ENCODE measurements at places on chromosomes 7 and 10.

- peak; percentile 36 for DNase-seq
Observed at GRCh38 chr7:93941945-93942344, 20.4 kb downstream of the GNG11 start.

- peak; percentile 45 for DNase-seq
Observed at GRCh38 chr10:111076682-111077478, at the start of gene ADRA2A. Gene ADRA2A (plus strand): TSS chr10:111077029. CDS start chr10:111077997, 968 bp downstream.

GRCh38 chr10:4437791-4438190 lies 388.2 kb upstream of the AKR1E2 start:
- no peak for DNase-seq

DNA sequence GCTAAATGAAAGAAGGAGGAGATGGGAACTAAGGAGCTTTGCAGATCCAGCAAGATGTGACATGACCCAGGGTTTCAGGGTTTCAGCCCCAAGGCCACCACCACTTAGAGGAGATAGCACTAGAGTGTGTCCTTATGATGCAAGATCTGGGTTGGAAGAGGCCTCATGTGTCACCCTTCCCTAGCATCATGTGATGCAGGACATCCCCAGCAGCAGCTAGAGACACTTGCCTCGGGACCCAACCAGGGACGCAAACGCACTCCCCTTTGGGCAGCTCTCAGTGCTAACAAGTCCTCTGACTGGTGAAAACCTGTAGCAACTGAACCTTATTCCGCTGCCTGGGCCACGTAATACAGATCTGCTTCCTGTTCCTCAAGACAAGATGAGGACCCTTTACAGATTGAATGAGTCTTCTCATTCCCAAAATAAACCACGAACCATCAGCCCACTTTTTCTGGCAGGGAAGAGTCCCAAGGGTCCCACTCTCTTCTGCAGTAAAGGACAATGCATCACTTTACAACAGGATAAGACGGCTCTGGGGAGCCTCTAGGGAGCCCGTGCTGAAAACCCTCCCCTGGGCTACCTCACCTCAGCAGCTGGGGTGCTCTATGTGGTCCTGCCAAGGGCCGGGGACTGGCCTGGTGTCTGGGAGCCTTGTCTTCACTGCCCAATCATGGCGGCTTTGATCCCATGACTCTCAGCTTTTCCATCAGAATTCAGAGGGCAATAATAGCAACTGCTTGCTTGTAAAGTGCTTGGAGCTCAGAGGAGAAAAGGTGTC lies 44.8 kb upstream of the GDF10 start:
- DNase-seq = no peak

DNA sequence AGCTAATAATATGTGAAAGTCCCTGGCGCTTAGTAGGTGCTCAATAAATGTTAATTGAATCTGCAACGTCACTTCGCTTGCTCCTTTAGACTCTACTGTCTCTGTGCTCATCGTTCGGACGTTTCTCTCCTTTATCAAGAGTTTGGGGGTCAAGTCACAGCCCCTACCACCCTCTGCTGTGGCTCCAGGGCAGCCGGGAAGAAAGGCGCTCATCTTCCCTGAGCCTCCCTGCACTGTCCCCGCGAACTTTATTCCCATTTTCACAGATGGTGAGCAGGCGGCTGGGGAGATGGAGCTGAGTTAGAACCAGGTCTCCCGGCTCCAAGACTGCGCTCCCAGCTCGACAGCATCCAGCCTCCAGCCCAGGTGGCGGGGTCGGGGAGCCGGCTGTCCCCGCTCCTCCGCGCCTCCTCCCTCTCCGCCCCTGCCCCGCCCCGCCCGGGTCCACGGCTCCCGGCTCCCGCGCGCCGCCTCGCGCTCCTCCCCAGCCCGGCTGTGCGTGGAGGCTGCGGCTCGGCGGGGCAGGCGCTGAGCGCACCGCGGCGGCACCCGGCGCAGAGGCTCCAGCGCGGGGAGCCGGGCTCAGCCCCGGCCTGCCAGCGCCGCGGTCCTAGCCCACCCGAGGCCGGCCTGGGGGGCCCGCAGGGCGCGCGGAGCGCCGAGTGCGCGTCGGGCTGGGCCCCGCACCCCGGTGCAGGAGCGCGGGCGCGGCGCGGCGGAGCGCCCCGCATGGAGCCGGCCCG lies at the start of gene CLEC2L:
Gene CLEC2L (plus strand): TSS at position 487 of the 743 bp plus-strand sequence. CDS start 243 bp downstream, at position 730.
- no peak for DNase-seq

GRCh38 chr10:29063806-29064644 lies 224.8 kb upstream of the LYZL1 start:
- peak; percentile 53 for DNase-seq

DNA sequence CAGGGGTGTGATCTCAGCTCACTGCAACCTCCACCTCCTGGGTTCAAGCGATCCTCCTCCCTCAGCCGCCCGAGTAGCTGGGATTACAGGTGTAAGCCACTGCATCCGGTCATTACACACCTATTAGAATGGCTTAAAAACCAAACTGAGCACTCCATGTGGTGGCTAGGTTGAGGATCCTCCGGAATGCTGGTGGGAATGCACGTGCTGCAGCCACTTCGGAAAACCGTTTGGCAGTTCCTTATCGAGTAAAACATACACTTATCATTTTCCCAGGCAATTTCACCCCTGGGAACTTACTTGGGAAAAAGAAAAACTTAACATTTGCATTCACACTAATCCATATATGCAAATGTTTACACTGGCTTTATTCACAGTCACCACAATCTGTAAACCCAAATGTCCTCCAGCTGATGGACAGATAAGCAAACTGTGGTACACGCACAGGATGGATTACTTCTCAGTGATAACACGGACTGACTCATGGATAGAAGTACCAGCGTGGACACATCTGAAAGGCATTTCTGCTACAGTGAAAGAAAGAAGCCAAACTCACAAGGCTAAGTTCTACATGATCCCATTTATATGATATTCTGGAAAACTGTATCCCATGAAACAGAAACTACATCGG lies 20.4 kb downstream of the RFC2 start:
- DNase-seq = peak; percentile 43

GRCh38 chr7:2109936-2110609 lies 122.7 kb downstream of the MAD1L1 start:
- peak; percentile 94 for DNase-seq

GRCh38 chr10:63169624-63170023 lies 36.5 kb downstream of the NRBF2 start:
- DNase-seq = no peak

DNA sequence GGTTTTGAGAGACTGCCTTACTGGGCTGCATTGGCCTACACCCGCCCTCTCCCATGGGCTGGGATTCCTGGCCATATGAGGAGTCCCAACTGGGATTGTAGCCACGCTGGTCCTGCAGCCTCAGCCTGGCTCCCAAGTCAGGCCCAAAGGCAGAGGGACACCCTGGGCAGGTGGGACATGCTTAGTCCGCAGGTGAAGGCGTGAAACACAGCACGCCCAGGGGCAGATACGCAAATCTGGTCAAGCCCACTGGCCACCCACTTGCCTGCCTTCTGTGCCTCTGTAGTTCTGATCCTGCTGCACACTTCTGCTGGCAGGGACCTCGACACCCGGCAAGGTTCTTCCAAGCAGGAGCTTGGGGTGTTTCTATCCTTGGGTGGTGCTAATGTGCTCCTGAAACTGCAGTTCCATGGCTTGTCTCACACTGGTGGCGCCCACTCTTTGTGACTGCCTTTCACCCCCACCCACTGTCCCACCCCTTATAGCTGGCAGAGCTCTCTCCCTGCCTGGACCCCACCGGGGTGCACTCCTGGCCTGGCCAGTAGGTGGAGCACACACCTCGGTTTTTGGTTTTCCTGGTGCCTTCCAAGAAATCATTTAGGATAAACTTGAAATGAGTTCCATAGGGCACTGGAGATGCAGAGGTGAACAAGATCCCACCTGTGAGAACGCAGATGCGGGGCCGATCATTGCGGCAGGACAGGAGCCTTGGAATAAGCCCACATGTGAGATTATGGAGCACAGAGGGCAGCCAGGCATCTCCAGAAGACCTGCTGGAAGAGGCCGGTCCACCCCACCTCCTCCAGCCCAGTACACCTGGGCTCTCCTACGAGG lies 47.9 kb downstream of the MKI67 start:
- peak; percentile 57 for DNase-seq

GRCh38 chr7:152180587-152180986 lies 155.1 kb downstream of the GALNT11 start:
- no peak for DNase-seq

DNA sequence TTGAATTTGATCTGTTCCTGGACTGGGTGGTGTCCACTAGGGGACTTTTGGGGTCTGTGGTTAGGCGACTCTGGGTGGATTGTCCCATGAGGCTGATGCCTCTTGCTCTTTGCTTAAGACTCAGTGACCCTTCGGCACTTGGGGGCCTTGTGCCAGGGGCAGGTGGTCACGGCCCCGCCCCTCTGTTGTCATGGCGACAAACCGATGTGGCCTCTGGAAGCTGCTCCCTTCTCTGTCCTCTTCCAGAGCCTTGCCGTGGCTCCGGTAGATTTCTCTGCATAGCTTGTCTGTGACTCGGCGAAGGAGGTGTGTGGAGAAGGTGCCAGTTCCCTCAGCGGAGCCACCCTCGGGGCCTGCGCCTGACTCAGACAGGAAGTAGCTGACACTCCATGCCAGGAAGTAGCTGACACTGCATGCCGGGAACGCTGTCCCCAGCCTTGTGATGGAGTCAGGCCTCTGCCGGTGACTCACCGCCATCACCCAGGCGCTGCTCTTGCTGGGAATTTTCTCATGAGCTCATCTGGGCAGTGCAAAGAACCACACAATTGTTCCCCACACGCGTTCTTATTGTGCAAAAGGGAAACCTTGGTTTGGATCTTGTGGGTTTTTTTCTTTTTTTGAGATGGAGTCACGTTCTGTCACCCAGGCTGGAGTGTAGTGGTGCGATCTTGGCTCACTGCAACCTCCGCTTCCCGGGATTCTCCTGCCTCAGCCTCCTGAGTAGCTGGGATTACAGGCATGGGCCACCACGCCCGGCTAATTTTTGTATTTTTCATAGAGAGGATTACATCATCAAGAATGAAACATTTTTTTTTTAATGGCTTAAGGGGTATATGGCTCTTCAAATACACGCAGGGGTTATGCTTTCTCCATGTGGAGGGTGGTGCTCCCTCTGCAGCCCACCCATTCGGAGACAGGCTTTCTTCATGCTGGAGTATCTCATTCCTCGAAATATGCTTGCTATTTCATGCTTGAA lies 72.6 kb downstream of the PFKFB3 start:
- peak; percentile 99 for DNase-seq

GRCh38 chr10:14403881-14404623 lies 73.3 kb upstream of the FRMD4A start:
- DNase-seq = no peak

DNA sequence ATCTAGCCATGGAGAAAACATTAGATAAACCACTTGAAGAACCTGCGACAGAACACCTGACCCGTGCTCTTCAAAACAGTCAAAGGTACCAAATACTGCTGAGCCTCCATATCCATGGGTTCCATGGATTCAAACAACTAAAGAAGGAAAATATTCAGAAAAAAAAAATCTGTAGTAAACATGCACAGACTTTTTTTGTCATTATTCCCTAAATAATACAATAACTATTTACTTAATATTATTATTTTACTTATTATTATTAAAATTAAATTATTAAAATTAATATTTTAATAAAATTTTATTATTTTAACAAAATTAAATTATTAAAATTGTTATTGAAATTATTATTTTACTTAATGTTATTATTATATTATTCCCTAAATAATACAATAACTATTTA lies 101.0 kb upstream of the PDE1C start:
- no peak for DNase-seq

DNA sequence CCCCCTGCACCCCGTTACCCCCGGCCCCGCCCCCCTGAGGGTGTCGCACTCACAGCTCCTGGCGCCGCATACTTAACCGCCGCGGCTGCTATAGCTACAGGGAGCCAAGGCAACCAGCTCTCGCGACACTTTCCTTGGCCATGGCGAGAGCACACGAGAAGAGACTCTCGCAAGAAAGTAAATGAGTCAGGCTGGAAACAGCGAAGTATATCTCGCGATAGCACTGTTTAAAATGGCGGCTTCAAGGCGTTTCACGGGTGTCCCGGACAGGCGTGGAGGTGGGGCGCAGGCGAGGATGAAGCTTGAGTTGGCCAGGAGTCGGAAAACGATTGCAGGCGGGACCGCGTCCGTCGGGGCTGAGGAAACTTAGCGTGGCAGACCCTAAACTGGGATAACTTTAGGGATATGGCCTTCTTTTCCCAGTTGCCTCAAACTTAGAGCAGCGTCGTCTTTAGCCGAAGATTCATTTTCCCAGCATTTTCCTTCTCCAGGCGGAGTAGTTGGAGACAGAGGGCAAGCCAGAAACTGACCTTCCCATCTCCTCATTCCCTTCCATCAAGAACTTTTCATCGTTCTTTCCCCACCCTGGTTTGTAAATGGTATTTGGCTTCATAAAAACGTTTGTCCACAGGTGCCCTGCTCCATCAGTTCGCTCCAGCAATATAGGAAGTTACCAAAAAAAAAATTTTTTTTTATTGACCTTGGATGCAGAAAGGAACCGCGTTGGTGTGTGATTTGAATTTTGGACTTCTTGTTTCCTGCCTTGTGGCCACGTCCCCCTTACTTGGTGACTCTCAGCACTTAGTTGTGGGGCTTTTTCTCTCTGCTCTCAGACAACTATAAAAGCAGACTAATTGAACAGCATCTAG lies 15.2 kb downstream of the MYOZ1 start:
- peak; percentile 98 for DNase-seq

GRCh38 chr7:70738151-70738885 lies 393.6 kb upstream of the GALNT17 start:
- DNase-seq = peak; percentile 41

GRCh38 chr7:114818501-114818900 lies 103.4 kb upstream of the MDFIC start:
- peak; percentile 77 for DNase-seq

DNA sequence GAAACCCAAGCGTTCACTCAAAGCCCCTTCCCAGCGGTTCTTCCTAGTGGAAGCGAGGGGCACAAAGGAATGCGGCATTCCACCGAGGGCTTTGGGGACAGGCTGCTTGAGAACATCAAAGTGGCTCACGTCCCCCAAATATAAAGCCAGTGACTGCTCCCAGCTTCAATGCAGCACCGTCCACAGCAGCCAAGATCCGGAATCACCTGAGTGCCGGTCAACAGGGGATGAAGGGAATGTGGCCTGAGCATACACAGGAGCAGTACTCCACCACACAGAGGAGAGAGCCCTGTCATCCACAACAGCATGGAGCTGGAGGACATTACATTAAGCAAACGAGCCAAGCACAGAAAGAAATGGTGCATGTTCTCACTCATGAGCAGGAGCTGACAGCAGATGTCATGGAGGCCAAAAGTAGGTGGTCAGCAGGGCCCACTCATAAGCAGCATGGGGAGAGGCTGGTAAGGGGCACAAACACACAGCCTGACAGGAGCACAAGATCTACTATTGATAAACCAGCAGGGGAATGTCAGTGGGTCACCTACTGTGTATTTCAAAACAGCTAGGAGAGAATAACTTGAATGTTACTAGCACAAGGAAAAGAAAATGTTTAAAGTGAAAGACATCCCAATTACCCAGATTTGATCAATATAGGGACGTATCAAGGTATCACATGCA lies 79.5 kb downstream of the DIP2C start:
- no peak for DNase-seq

- DNase-seq = no peak
Observed at GRCh38 chr7:55440040-55440690, 75.0 kb downstream of the LANCL2 start.

GRCh38 chr10:19826712-19827111 lies 10.5 kb downstream of the PLXDC2 start:
- peak; percentile 75 for DNase-seq

GRCh38 chr7:32244806-32245345 lies 174.7 kb upstream of the PDE1C start:
- DNase-seq = no peak

GRCh38 chr10:124998624-124999291 lies 56.8 kb downstream of the ZRANB1 start:
- no peak for DNase-seq

- DNase-seq = peak; percentile 65
Observed at GRCh38 chr7:28126410-28127041, 54.1 kb downstream of the JAZF1 start.

Measured in cardiac fibroblast (primary cell).